ENCODE measurements at places on chromosomes 5 and 9.

GRCh38 chr9:85528142-85528541, 213.6 kb downstream of the AGTPBP1 start:
- no peak for DNase-seq

GRCh38 chr5:77663090-77663863, 24.8 kb upstream of the OTP start:
- no peak for DNase-seq

DNA sequence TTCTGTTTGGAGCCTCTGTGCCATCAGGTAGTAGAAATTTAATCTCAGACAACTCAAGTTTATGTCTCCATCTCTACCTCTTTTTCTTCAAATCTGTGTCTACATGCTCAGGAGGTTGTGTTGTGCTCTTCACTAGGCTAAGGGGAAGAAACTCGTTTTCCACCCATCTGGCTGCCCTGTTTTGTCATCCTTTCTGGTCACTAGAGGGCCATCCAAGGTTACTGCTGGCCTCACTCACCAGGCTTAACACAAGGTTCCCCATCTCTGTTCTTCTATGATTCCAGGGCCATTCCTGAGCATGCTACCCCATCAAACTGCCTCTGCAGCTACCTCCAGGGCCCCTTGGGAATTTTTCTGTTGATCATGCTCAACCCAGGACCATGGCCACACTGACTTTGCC, 213.3 kb upstream of the FBXL7 start:
- DNase-seq = no peak

DNA sequence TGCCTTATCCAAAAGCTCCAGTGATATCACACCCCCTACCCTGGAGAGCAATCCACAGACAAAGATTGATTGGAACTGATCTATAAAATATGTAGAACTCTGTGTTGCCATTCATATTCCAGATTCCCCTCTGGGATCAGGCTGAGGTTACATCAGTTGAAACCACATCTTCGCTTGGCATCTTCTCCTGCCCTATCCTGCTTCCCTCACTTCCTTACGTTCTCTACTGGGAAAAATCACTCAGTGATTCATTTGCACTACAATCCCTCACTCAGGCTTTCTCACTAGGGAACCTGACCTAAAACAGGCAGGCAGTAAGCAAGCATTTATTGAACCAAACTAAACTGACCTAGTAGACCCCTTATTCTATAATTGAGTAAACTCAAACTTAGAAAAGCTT, 111.7 kb downstream of the ESM1 start:
- no peak for DNase-seq

GRCh38 chr5:116730706-116731105, 156.1 kb upstream of the SEMA6A start:
- no peak for DNase-seq

DNA sequence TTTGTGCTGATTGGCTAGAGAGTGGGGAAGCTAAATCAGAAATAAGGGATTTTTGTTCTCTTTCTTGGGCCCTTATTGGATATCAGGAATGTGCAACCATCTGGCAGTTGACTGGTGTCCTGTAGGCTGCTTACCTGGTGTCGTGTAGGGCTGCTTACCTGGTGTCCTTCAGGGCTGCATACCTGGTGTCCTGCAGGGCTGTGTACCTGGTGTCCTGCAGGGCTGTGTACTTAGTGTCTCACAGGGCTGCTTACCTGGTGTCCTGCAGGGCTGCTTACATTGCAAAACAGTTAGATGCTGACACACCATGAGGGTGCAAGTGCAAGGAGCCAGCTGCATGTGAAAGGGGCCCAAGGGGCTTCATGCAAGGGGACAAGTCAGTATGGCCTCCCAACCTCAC, 249.3 kb downstream of the ICE1 start:
- DNase-seq = no peak

- no peak for DNase-seq
These were observed 44.4 kb upstream of the FER start for GRCh38 chr5:108703313-108703712.

DNA sequence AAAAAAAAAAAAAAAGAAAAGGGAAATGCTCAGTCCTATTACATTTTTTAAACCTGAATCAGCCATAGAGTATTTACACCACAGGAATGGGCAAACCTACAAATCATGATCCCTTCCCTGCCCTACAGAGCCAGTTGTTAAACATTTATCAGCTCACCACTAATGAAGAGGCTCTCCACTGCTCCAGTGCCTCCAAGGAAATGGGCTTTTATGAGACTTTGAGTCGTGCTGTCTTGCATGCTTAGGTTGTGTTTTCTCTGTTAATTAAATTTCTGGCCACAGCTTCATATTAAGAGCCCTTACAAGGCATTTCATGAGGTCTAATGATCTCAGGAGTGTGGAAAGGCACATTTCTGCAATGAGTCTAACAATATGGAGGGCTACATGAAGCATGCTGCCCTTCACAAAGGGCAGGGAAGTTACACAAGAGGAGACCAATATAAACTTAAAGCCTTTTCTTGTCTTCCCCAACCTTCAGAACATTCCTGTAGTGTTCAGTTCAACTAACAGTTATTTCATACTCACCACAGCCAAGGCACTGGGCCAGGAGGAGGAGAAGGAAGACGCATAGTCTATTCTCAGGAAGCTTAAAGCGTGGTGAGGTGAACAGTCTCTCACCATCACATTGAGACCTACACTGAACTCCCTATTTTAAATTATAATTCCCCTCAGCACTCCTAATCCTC, 140.1 kb upstream of the ABCA1 start:
- no peak for DNase-seq

DNA sequence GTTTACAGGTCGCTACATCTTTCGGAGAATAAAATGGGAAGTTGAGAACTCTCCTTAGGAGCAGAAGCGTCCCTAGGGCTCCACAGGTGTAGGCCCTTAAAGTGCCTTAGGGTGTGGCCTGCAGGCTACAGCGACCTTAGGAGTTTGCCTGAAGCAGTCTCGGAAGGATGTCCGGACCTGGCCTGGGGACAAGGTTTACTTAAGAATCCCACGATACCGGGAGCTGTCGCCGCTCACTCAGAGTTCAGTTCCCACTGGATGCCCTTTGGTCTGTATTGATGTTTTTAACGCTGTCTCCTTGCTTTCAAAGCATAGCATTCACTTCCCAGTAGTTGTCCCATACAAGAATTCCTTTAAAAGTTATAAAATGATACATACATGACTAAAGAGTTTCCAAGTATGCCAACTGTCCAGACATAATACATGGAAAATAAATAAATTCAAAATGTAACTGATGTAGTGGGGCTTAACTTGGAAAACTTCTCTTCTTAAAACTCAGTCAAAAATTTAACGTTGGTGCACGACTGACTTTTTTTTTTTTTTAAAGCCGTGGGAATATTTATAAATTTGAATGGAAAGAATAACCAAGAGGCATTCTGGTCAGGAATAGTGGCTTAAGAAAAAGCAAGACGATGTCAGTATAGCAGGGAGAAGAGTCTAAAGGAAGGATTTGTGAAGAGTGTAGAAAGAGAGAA, 848 bp downstream of the RAD50 start:
- no peak for DNase-seq

GRCh38 chr5:67244345-67244793, 47.8 kb upstream of the CD180 start:
- DNase-seq = no peak

DNA sequence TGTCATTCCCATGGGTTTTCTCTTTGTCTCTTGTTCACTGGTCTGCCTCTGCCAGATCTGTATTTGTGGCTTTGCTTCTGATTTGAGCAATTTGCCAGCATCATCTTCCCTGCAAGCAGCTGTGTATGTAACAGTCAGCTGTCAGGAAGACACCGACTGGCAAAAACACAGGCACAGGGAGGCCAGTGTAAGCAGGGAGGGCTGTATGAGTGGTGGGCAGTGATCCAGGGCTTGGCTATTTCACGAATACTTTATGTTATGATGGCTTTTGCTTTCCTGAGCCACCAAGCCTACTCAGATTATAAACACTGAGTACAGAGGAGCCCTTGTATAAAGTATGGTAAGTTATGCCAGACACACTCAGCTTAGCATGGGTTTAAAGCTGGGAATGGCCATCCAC, 11.6 kb downstream of the BNIP1 start:
- DNase-seq = no peak

Measured in COLO829 (cell line).